ENCODE measurements at places on chromosomes 2 and 18. TPM values are rescaled to one million over a fixed set of nuclear protein-coding genes. Genes with fewer than 3 reads are reported as not detected.

Gene POTEE
- total RNA-seq = not detected

Gene PROC
- total RNA-seq = not detected

Gene MPP4
- 0.62 TPM for total RNA-seq

Gene EVA1A
- total RNA-seq = 19.0 TPM

Gene KLHL29
- total RNA-seq = 3.5 TPM

Gene OTX1
- not detected for total RNA-seq

Gene RTTN
- total RNA-seq = 4.4 TPM

Gene C2orf69
- 7.3 TPM for total RNA-seq

Gene RUFY4
- total RNA-seq = not detected

Gene KLHL14
- not detected for total RNA-seq

Gene ASB18
- total RNA-seq = not detected

Gene IL1RL1
- 2.4 TPM for total RNA-seq

Gene WNT10A
- total RNA-seq = not detected

Gene TRIM43
- not detected for total RNA-seq

Gene DYNAP
- not detected for total RNA-seq

Gene RNF181
- total RNA-seq = 148 TPM

Gene RBKS
- total RNA-seq = 0.75 TPM

Gene SH3RF3
- 5.6 TPM for total RNA-seq

Gene PPM1G
- total RNA-seq = 51.3 TPM

Gene KCNJ13
- total RNA-seq = not detected

Gene SLC9A4
- total RNA-seq = not detected

Gene CELF4
- not detected for total RNA-seq

Gene CHRND
- total RNA-seq = not detected

Gene NTSR2
- not detected for total RNA-seq

Gene CLEC4F
- total RNA-seq = not detected

Gene EMILIN2
- total RNA-seq = 16.3 TPM

Gene SERPINB10
- not detected for total RNA-seq

Gene UBXN4
- 50.7 TPM for total RNA-seq

Gene RAB17
- 0.81 TPM for total RNA-seq

Gene DSG2
- 0.05 TPM for total RNA-seq

Gene ERFE
- 3.9 TPM for total RNA-seq

Gene FAM237A
- not detected for total RNA-seq

Gene REG1B
- not detected for total RNA-seq

Gene CYS1
- 2.1 TPM for total RNA-seq

Gene DUSP19
- 4.2 TPM for total RNA-seq

Gene ARMC9
- 11.4 TPM for total RNA-seq

Gene GAD1
- total RNA-seq = not detected

Gene GPR45
- not detected for total RNA-seq

Gene CRYGD
- total RNA-seq = not detected

Gene IL37
- total RNA-seq = not detected

Gene PRKAG3
- not detected for total RNA-seq

Gene ANKAR
- 5.7 TPM for total RNA-seq

Gene RGPD3
- total RNA-seq = 0.50 TPM

Measured in cardiac ventricle fibroblast (primary cell).